NCI-H510A treated with DMSO at 0.1 percent for 48 hours (cell line): ENCODE measurements at places on chromosomes 13 and 19.

GRCh38 chr13:76692346-76692745 is 193.9 kb downstream of the KCTD12 start:
- no peak for DNase-seq

- DNase-seq: no peak
Measured at GRCh38 chr19:11345122-11345803, 805 bp downstream of the TMEM205 start.

- no peak for DNase-seq
Measured at GRCh38 chr19:33441277-33441699, 67.8 kb downstream of the CEBPG start.

GRCh38 chr13:107900775-107901174 is 314.6 kb downstream of the LIG4 start:
- no peak for DNase-seq

DNA sequence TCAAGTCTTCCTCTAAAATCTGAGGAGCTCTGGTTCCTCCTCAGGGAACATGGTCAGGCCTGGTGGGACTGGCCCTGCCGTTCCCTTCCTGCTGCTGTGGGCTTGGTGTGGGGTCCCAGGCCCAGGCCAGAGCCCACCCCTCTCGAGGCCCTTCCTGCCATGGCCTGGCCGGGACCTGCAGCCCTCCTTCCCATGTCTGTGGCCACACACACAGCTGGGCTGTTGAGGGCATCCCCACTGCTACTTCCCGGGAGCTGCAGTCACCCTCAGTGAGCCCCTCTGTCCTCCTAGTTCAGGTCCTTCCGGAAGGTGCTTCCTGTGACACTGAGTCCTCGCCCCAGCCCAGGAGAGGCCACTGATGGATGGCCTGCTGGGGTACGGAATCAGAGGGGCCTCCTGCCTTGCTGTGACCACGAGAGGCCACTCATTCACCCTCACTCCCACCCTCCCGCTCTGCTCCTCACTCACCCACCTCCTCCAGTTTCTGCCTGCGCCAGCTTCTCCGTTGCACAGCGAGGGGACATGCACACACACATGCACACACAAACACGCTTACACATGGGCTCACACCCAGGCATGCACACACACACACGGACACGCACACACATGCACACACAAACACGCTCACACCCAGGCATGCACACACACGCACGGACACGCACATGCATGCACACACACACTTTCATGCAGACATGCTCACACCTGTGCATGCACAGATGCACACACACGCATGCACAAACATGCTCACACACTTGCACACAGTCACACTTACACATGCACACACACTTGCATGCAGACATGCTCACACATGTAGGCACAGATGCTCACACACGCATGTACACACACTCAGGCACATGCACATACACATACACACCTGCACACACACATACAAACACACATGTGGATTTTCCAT is 7.3 kb upstream of the MCF2L start:
- DNase-seq: no peak

GRCh38 chr13:35283856-35284255 is 192.6 kb downstream of the MAB21L1 start:
- peak; percentile 5 for DNase-seq

GRCh38 chr19:50252887-50253268 is 49.5 kb downstream of the MYH14 start:
- DNase-seq: no peak

- no peak for DNase-seq
Measured at GRCh38 chr13:55869648-55870047, 1271.1 kb upstream of the PRR20A start.

GRCh38 chr13:106110241-106110855 is 425.1 kb downstream of the EFNB2 start:
- DNase-seq: no peak

DNA sequence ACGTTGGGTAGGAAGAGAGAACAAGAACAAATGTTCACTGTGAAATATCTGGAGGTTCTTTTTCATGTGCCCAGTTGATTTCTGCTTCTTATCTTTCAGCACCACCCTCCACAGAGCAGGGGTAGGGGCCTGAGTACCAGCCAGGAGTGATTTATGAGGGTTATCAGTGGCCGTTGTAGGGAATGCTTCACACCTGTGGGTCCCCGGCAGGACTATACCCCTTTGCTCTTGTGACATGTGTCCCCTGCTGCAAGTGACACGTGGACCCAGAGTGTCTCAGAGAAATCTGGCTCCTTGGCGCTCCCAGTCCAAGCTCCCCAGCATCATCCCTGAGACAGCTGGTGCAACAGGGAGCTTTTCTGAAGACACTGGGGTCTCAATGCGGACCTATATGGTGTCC is 29.7 kb downstream of the SIAH3 start:
- DNase-seq: no peak

- DNase-seq: no peak
Measured at GRCh38 chr13:26680572-26680971, 80.0 kb downstream of the GPR12 start.

- no peak for DNase-seq
Measured at GRCh38 chr13:78601124-78601873, 2.1 kb downstream of the POU4F1 start.

DNA sequence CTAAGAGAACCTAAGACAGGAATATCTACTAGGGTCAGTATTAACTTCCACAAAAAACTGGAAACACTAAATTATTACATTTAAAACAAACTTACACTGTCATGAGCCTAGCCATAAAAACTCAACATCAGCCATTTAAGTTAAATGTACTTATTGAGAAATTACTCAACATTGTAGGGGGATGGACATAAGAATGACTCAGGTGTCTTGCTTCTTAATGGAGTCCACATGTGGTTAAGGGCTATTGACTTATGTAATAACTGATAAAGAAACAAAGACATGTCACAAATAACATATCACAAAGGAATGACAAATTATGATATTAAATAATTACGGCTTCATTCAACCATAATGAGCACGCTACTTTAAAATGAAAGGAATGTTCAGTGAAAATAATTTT is 36.2 kb downstream of the CLDN10 start:
- no peak for DNase-seq

GRCh38 chr19:7870571-7871436 is 3.4 kb downstream of the PRR36 start:
- no peak for DNase-seq

DNA sequence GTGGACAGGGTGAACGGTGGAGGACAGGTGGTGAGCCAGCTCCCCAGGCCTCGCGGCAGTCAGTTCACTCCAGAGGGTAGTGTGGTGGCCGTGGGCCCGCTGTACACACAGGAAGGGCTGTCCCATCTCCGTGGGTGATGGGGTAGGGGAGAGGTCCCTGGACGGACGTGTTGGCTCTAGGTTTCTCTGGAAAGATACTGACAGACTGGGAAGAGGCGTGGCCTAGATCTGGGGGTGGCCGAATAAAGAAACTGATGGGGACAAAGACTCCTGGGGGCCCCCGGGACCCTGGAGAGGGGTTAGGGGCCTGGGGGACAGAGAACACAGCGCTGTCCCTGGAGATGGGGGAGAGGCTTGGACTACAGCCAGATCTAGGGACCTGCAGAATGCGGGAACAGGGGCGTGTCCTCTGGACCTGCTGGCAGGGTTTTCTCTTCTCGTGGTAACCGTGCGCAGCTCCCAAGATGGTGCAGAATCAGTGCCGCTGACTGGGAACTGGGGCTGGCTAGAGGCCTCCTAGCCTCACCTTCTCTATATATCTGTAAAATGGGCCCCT is 4.0 kb upstream of the PRAM1 start:
- DNase-seq: peak; percentile 55

DNA sequence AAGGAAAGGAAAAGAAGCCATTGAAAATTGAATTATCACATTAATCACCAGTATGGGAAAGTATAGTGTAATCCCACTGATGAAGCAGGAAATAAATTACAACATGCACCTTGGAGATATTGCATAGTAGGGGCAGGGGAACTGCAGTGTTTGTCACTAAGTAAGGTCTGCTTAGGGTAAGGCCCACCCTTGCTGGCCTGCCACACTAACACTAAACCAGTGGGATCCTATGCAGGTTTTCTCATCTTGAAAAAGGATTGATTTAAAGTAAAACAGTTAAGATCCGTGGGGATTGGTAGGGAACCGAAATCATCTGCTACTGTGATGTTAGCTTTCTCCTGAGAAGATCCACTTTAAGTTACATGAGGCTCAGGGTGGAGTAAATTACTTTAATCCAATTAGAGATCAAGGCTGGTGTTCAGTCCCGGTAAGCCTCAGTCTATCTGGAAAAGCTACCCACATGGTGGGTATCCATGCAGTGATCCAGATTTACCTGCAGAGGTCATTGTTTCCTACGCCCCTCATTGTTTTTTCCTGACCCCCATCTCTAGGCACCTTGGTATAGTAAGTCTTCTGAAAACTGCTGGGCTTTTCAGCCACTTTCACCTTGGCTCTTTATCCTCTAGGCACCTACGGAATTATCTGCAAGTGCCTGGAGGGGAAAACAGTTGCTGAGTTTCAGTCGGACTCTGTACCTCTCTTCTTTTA is 1014.9 kb upstream of the ATXN8OS start:
- DNase-seq: no peak

GRCh38 chr13:68173111-68173510 is 943.0 kb upstream of the PCDH9 start:
- no peak for DNase-seq

DNA sequence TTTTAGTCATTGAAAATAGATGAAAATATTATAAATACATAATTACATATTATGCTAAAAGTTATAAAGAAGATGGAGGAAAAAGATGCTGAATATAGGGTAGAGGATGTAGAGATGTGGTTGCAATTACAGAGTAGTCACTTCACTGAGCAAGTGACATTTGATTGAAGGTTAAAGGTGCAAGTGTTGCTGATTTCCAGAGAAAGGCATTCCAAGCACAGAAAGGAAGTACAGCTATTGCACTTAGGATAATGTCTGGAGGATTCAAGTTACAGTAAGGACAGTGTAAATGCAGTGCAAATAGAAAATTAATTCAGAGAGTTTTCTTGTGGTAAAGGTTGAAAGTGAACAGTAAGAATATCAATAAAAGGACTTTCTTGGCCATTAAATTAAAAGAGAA is 1721.8 kb downstream of the PCDH9 start:
- DNase-seq: no peak

DNA sequence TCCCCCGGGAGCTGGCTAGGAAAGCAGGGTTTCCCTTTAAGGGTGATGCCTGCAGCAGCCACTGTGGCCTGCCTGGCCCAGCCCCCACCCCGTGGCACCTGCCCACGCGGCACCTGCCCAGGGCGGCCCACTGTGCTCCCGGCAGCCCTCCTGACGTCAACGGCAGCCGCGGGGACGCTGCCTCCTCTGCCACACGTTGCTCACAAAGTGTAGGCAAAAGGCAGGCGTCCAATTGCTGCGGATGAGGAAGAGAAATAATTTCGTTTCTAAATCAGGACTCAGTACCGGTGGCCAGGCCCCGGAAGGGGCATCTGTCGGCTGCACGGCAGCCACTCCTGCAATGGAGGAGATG is 122.3 kb downstream of the URI1 start:
- no peak for DNase-seq

- no peak for DNase-seq
Measured at GRCh38 chr13:96898646-96899254, 95.5 kb downstream of the OXGR1 start.

DNA sequence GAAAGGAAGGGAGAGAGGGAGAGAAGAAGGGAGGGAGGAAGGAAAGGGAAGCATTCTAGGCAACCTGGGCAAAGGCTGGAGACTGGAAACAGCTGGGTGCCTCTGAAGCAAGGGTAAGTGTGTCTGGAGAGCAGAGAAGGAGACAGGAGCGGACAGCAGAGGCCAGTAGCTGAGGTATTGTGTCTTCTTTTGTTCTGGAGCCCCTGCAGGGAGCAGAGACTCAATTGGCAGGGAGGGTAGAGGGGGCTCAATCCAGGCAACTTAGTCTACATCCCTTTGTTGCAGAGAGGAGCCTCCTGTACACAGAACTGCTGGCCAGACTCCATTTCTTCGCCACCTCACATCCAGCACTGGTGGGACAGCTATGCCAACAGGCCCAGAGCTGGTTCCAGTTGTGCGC is 53.2 kb downstream of the NWD1 start:
- no peak for DNase-seq

- no peak for DNase-seq
Measured at GRCh38 chr13:22121146-22121739, 450.4 kb downstream of the FGF9 start.
